ENCODE measurements at places on chromosomes 11 and 22. TPM values are rescaled to one million over a fixed set of nuclear protein-coding genes. Genes with fewer than 3 reads are reported as not detected.

DNA sequence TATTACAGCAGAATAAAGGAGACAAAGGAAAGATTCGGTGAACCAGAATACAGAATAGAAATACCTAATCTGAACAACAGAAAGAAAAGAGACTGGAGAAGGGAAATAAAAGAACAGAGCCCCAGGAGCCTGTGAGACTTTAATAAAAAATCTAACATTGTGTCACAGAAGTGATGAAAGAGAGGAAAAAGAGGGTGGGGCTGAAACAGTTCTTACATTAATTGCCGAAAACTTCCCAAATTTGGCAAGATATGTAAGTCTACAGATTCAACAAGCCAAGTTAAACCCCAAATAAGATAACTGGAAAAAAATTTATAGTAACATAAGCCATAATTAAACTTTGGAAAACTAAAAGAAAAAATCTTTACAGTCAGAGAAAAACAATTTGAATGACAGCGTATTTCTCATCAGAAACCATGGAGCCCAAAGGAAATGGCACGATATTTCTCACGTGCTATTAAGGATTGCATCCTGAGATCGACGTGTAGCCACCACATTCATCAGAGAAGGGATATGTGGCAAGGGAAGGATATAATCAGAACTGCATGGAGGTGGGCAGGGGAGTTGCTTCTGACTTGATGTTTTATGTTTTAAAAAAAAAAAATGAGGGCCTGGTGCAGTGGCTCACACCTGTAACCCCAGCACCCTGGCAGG lies 73.9 kb downstream of the SGSM3 start:
- no peak for DNase-seq

DNA sequence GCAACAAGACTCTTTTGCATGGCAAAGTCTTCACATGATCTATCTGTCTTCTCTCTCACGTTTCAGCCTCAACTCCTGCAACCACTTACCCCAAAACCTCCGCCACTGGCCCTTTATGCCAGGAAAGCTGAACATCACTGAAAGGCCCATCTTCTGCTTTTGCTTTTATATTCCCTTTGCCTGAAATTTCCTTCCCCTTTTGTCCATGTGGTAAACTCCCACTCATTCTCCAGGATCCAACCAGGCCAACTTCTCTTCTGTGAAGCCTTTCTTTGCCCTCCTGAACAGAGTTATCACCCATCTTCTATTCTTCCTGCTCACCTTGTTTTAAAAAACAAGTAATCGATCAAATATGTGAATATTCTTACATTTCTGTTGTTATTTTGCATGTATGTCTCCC lies 117.8 kb downstream of the WNT11 start:
- no peak for DNase-seq

- no peak for DNase-seq
These were observed 4.5 kb downstream of the FAM118A start for GRCh38 chr22:45314054-45314721.

GRCh38 chr11:15688351-15688792 lies 573.6 kb downstream of the INSC start:
- no peak for DNase-seq

- peak; percentile 2 for DNase-seq
These were observed 57.6 kb downstream of the SMIM38 start for GRCh38 chr11:69213316-69213715.

DNA sequence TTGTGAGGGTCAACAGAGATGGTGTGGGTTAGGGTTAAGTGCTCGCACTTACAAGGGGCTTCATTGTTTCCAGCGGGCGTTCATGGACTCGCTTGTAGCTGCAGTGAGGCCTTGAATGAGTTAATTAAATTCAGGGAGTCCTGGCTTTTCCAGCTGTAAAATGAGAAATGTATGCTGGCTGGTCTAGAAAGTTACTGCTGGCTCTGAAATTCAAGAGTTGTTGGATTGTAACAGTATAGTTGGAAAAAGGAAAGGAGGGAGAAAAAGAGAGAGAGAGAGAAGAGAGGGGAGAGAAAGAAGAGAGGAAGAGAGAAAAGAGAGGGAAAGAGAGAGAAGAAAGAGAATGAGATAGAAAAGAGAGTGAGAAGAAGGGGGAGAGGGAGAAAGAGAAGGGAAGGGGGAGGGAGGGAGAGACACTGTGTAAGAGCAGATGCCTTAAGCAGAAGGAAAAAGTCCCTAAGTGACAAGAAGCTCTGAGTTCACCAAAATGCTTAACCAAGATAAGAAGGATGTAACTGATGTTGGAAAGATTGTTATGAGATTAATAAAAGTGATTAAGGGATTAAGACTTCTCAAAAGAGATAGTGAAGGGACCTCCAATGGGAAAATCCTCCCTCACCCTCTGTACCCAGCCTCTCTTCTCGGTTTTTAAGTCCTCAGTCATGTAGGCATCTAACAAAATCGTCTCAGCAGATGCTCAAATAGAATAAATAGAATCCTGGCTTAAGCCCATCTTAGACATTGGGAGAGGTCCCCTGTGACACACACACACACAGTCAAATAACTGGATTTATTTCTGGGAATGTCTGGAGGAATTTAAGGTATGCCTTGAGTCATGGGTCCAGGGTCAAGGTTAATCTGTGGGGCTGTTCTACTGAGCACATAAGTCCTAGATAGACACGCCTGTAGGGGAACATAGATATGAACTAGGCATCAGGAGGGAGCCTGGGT lies 477.9 kb downstream of the MIAT start:
- no peak for DNase-seq

DNA sequence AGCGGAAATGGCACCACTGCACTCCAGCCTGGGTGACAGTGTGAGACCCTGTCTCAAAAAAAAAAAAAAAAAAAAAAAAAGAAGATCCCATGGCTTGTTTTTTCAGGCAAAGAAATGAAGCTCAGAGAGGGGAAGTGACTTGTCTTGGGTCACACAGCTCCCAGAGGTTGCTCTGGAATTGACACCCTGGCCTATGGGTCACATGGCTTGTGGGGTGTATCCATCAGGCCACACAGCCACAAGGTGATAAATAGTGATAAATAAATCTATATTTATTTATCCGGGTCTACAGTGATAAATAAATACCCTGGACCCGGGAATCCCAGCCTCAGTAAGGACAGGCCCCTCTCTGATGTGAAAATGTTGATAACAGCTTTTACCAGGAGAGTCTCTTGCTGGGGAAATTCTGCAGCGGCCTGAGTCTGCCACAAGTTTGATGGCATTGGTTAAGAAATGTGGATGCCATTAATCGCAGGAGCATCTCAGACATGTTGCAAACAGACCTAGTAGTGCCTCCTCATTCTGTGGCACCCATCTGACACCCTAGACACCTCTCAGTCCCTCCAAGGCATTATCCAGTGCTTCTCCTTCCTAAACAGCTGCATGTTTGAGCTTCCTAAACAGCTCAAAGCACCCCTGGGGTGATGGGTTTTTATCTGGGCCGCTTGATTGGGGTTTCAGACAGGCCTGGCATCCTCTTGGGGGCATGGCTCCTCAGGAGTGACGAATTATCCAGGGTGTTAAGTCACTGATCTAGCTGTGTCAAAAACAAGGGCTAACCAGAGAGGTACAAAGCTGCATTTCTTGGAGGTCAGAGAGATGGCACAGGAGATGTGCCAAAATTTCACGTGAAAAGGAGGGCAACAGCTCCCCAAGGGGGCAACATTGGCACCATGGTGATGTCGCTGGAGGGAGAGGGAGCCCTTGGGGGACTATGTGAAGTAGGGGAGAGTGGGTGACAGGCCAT lies 1.9 kb upstream of the EMID1 start:
- DNase-seq: no peak

- no peak for DNase-seq
These were observed 57.1 kb upstream of the LIN7C start for GRCh38 chr11:27563641-27564040.

MIOX gene
- 1.4 TPM for total RNA-seq

FOLR2 gene
- not detected for total RNA-seq

EMID1 gene
- 5.4 TPM for total RNA-seq

JHY gene
- 0.79 TPM for total RNA-seq

OOSP2 gene
- total RNA-seq: not detected

DBX1 gene
- total RNA-seq: 0.15 TPM

SMIM35 gene
- total RNA-seq: not detected

APOL4 gene
- total RNA-seq: not detected
